Activated naive CD4-positive, alpha-beta T cell treated with anti-CD3 and anti-CD28 coated beads for 36 hours (primary cell): ENCODE measurements at places on chromosomes 12 and 14.

- peak; percentile 74 for DNase-seq
These were observed 39.1 kb upstream of the INF2 start for GRCh38 chr14:104650057-104650980.

- DNase-seq, result no peak
These were observed 71.1 kb downstream of the PTPRR start for GRCh38 chr12:70849265-70849960.

DNA sequence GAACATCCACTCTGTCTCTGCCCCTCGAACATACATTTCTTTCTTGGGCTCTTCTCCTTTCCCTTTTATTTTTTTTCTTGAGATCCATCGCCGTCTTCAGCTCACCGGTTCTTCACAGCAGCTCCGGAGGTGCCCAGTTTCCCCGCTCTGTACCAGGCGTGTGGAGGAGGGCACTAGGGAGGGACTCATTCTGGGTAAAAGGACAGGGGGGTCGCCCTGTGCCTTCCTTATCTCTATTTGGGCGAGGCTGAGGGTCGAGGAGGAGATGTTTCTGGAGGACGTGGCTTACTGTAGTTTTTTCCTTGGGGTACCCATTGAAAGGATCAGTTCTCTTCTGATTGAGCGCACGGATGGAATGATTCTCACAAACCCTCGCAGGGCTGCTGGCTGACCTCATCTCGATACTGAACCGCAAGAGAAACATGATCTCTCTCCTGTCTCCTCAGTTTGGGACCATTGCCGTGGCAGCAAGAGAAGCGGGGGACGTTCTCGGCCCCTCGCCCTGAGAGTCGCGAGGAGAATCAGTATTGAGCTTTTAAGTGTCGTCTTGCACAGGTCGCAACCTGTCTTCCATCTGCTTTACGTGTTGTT, 386 bp downstream of the LIN52 start:
- DNase-seq, result peak; percentile 55

DNA sequence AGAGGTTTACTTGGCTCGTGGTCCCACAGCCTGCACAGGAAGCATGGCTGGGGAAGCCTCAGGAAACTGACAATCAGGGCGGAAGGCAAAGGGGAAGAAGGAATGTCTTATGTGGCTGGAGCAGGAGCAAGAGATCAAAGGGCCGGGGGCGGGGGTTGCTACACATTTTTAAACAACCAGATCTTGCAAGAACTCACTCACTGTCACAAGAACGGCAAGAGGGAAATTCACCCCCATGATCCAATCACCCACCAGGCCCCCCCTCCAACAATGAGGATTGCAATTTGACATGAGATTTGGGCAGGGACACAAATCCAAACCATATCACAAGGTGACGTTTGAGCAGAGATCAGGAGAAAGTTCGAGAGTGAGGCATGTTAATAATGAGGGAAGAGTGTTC, 163.7 kb upstream of the RPH3A start:
- DNase-seq, result no peak

DNA sequence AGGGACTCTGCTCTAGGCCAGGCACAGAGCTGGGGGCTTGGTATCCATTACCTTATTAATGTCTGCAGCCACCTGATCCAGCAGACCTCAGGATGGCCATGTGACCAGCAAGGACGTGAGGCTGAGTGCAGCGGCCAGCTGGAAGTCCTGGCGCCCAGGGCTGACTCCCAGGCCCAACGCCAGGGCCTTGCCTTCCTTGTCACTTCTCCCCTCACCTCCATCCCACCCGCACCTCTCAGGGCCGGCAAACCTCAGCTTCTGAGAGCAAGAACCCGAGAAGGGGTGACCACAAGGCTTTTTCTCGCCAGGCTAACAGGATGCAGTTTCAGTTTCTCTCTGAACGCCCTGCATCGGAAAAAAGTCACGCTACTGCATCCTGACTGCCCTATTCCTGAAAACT, 15.4 kb downstream of the RAB35 start:
- DNase-seq, result no peak

DNA sequence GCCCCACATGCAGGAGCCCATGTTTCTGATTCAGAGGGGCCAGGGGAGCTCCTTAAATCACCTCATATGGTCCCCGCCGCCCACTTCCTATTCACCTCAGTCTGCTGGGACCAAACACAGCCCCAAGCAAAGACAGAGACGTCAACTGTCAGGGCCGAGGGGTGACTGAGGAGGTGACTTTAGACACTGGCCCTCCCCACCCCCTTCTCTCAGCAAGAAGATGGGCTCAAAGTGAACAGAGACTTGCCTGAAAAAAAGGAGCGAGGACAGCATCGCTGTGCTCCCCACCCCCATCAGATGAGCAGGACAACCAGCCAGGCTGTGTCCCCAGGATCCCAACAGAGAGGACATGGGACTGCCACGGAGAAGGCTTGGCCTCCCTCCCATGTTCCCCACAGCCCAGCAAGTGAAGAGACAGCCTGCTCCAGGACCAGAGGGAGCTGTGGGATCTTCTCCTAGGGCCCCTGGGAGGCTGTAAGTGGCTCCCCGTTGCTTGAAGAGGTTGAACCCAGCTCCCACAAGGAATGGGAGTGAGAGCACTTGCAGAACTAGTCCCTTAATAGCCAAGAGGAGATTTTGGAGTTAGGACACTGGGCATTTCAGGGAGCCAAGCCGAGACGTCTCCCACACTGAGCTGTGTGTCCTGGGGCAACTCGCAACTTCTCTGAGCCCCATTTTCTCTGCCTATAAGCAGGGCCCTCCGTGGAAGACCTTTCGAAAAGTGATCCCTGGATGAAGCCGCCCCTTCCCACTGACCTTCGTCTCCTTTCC, 1.3 kb upstream of the KRT79 start:
- no peak for DNase-seq

GRCh38 chr12:41442896-41443295, 254.8 kb downstream of the PDZRN4 start:
- DNase-seq, result no peak

DNA sequence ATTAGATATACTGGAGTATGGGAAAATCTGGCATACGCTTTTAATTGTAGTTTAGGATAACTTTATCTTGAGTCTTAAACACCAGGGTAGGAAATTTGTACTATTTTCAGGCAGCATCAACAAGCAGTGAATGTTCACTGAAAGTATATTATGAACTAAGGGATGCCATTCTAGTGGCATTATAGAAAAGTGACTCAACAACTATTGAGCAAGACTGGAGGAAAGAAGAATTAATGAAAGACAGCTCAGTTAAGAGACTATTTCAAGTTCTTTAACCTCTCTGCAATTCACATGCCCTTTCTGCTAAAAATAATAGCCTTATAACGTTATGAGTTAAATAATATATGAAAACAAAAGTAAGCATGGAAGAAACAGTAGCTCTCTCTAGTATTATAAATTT, 343.1 kb downstream of the FSCB start:
- no peak for DNase-seq

DNA sequence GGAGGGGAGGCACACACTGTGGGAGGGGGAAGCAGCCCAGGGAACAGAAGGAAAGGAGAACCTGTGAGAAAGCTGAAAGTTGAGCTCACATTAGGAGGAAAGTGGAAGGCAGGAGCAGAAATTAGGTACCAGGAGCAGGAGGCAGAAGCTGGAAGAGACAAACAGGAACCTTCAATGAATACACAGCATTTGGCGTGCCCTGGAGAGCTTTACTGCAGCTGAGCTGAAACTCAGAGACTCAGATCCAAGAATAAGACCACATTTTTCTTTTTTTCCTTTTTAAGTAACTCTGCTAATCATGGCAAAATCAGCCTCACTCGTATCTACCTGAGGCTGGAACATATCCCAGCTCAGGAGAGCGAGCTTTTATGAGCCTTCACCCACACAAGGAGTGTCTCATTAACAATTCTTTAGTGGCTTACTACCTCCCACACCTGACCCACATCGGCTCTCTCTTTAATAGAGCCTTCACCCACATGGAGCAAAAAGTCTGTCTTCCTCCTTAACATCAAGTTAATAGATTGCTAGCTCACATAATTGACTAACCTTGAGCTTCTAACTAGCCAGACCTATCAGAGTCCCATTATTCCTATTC, 18.2 kb upstream of the CERS5 start:
- DNase-seq, result no peak
